ENCODE measurements at places on chromosomes 2 and 18. TPM values are rescaled to one million over a fixed set of nuclear protein-coding genes. Genes with fewer than 3 reads are reported as not detected.

Gene GKN1
- not detected for total RNA-seq

DNA sequence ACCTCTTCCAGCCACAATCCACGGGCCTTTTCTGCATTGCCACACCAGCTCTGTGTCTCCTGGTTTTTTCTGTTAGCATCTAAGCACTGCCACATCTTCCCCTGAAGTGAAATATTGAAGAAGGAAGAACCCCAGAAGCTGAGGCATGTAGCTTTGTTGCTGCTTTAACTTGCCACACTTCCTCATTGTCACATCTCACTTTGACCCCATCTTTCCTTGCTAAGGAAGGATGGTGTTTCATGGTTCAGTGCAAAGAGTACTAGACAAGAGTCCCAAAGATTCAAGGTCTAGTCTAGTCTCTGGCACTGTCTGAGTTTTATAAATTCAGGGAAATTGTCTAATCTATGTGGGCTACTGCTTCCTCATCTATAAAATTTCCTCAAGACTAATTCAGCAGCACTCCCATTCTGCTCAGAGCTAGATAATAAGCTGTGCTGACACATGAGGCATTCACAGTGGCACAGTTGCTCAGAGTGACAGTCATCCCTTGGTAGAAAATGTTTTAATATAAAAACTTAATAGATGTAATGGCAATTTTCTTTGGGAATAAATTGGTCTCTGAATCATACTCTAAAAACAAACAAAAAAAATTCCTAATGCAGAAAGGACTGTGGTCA is 483.0 kb upstream of the ID2 start:
- no peaks in the 10 kb centered on the region for H3K36me3 ChIP-seq
- DNase-seq, result no peak
- H3K4me3 ChIP-seq, result no peak overlapping the region
- no peak overlapping the region for H3K27ac ChIP-seq
- H3K4me1 ChIP-seq, result no peaks in the 10 kb centered on the region
- H3K27me3 ChIP-seq, result no peaks in the 10 kb centered on the region

Gene BUB1
- 1.8 TPM for total RNA-seq

Gene GGCX
- 50.7 TPM for total RNA-seq
